Activated gamma-delta T cell treated with Interleukin-2 at 50 U/mL for 16 hours (primary cell): ENCODE measurements at places on chromosomes 1 and 21.
A peak's percentile ranks its signal among the peaks of the same experiment; 100 is the strongest.

GRCh38 chr1:215583185-215583749 is 16.2 kb downstream of the KCTD3 start:
- no peak for DNase-seq

GRCh38 chr1:3507636-3508275 is 53.3 kb downstream of the ARHGEF16 start:
- no peak for DNase-seq

DNA sequence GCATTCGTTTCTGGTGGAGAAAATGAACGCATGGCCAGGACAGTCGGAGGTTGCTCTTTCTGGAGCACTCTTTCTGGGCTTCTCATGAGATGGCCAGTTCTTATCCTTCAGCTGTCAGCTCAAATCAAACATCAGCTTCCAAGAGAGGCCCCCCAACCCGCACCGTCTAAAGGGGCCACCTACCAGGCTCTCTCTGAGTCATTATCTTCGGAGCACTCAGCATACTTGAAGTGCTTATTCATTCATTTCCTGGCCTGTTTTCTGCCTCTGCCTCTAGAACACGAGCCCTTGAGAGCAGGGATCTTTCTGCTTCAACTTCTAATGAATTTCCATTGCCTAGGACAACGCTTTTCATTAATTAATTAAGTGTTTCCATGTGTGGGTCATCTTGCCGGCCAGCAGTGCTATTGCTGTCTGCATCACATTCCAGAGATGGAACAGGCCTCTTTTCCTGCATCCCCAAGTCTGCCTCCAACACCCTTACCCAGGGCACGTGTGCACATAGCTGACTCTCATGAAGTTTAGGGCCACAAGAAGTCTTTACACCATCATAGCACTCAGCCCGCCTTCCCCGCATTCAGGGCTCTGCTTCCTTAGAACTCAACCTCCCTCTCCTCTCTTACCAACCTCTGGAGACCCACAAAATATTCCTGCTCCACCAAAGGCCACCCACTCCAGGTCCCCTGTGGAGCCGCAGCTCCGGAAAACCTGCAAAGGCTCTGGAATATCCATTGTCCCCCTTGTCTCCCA is 52.1 kb upstream of the LAPTM5 start:
- DNase-seq, result no peak

GRCh38 chr1:230188826-230189225 is 121.8 kb downstream of the GALNT2 start:
- no peak for DNase-seq

DNA sequence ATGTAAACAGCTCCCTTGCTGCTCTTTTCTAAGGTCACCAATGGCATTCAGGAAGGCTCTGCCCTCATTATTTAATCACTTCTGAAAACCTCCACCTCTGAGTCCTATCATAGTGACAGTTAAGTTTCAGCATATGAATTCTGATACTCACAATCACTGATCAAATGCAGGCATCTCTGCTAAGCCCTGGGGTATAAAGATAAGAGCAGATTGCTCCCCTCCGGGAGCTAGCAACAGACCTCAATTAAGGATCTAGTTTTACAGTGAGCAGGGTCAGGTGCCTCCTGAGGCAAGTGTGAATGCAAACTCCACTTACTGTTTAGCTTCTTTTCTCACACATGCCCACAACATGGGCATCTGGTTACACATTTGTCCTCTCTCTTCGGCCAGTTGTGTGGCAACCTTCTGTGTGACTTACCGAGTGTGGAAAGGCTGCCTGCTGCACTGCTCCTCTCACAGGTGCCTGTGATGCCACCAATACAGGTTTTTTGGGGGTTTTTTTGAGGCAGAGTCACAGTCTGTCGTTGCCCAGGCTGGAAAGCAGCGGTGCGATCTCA is 15.0 kb downstream of the IL10RB start:
- no peak for DNase-seq

GRCh38 chr1:166170726-166171125 is 3.9 kb upstream of the FAM78B start:
- no peak for DNase-seq

DNA sequence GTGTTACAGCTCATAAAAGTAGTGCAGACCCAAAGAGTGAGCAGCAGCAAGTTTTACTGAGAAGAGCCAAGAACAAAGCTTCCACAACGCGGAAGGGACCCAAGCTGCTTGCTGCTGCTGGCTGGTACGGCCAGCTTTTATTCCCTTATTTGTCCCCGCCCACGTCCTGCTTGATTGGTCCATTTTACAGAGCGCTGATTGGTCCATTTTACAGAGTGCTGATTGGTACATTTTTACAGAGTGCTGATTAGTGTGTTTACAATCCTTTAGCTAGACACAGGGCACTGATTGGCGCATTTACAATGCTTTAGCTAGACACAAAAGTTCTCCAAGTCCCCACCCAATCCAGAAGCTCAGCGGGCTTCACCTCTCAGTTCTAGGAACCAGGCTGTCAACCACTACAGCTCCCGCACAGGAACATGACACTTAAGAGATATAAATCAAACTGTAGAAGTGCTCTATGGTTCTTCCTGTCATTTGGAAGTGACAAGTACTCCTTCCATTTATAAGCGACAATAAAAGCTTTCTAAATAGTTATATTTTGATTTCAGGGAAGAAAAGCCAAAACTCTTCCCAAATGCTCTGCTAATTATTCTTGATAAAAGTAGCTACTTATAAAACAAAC is 28.5 kb downstream of the RNF115 start:
- no peak for DNase-seq

DNA sequence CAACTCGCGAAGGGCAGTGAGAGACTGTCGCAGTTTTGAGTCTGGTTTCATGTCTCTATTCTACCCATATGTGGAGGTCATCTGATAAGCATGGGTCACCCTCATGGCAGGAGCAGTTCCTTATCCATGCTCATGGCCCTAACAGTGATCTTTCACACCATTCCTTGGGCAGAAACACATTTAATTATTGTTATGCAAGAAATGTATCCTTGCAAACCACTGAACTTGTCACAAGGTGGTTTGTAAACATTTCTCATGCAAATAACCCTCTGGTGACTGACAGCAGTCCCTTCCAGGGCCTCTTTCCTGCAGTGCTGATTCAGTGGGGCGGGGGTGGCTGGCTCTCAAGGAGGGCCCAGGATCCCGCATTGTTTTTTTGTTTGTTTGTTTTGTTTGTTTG is 421.4 kb upstream of the RUNX1 start:
- DNase-seq, result no peak

GRCh38 chr1:93080179-93080823 is 1.2 kb downstream of the MTF2 start:
- DNase-seq, result no peak

DNA sequence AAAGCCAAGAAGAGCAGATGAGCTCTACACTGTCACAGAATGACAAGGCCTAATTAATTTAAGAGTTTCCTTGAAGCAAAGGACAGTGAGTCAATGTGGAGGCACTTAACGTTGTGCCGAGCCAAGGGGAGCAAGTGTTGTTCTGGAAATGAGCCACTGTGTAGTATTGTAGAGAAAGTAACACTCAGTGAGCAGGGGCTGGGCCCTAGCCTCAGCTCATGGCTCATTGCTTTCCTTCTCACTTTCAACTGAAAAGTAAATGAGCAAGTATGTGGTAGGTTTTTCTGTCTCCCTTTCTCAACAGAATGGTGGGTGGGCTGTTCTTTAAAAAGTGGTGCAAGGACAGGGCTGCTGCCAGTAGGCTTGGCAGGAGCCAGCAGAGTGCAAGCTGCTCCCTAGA is 11.8 kb upstream of the KIAA0040 start:
- no peak for DNase-seq

DNA sequence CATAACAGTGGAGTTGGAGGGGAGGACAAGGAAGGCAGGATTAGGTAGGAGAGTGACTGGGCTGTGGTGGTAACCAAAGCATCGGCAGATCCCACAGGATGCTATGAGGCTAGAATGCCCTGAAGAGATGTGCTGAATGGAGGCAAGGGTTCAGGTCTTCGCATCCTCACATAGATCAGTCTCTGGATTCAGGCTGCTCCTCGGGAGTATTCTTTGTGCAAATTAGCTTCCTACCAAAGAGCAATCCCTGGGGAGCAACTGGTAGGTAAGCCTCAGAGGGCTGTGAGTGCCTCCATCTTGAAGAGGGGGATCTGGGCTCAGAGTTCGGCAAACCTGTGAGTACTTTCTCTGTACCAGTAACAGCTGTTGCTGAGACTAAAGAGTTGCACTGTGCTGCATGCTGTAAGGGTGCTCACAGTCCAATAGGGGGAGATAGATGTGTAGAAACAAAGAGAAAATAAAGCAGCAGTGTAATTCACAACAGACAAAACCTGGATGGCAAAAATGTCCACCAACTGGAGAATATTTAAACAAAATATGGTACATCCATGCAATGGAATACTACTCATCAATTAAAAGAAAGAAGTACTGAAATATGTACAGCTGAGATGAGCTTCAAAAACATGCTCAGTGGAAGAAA is 322.4 kb upstream of the DEPDC1 start:
- no peak for DNase-seq

DNA sequence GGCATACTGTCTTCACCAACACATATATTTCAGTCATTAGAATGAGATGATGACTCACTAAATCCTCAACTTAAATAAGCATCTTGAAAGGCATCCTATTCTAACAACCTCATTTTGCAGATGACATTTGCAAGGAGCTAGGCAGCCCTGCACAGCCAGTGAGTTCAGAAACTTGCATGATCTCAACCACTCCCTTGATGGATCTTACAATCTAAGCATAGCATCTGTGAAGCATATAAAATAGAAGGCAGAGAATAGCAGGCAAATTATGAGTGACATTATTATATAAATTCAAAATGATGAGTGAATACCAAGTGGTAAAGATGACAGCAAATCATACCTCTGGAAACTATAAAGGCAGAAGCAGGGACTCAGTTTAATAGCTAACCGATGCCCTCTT is 31.6 kb downstream of the KRTAP20-3 start:
- DNase-seq, result no peak

GRCh38 chr1:171566467-171566866 is 55.6 kb upstream of the MYOCOS start:
- DNase-seq, result no peak

DNA sequence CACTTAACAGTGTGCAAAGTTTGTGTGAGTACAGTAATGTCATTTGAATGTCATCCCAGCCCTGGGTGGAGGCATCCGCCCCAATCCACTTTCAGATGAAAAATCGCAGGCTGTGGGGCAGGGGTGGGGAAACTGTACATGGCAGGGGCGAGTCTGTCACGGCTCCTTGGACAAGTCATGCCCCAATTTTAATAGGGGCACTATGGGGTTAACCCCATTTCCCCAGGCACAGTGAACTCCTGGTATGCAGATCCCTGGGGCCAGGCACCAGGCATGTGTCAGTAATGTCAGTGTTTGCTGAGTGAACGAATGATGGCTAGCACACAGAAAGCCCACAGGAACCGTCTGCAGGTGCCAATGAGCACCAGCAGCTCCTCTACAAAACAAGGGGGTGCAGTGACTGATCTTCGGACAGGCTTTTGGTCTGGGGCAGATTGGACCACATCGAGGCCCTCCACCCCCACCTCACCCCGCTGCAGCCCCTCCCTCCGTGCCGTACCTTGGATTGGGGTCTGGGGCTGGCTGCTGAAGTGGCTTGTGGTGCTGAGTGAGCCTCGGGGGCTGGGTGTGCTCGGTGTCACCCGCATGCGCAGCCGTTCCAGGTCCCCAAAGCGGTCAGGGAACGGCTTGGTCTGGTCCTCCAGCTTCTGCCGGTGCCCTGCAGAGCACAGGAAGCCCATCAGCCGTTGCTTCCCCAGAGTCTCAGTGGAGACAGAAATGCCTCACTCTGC is 23.2 kb downstream of the RUNX3 start:
- no peak for DNase-seq

- peak; percentile 87 for DNase-seq
Observed at GRCh38 chr1:154760469-154760933, 109.6 kb downstream of the KCNN3 start.

DNA sequence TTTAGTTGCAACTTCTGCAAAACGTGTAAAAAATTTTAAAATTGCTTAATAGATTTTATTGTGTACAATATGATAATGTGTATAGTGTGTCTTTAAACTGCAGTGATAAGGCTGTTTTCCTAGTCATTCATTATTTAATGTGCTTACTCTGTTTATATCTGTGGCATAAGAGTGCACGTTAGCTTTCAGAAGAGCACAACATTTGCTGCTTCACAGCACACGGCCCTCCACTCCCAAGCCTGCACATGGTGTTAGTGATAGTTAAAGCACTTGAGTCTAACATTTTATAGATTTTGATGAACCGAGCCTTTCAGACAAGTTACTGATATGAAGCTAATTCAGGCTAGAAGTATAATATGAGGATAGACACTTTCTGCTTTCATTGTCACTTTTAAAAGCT is 120.6 kb downstream of the ADGRL2 start:
- DNase-seq, result no peak

- DNase-seq, result no peak
Observed at GRCh38 chr21:46552865-46553379, 52.0 kb downstream of the S100B start.

GRCh38 chr21:15935530-15935929 is 205.7 kb downstream of the USP25 start:
- no peak for DNase-seq

- no peak for DNase-seq
Observed at GRCh38 chr1:118878661-118879060, 109.5 kb downstream of the TBX15 start.

DNA sequence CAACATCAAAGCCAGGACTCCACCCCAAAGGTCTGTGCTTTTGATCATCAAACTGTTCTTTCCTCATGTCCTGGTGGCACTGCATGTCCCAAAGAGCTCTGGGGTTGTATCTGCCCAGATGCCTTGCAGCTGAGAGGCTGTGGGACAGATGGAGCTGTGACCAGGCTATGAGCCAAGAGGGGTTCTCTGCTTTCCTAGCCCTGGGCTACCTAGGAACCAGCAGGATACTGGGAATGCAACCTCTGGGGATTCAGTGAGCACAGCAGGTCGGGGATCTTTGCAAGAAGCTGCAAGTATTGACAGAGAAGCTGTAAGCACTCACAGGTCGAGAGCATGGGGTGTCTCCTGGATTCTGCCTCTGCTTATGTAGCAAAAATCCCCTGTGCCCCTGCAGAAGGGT is 186.6 kb downstream of the GRIK3 start:
- DNase-seq, result no peak

- DNase-seq, result no peak
Observed at GRCh38 chr21:43912500-43912899, 47.5 kb downstream of the AGPAT3 start.

DNA sequence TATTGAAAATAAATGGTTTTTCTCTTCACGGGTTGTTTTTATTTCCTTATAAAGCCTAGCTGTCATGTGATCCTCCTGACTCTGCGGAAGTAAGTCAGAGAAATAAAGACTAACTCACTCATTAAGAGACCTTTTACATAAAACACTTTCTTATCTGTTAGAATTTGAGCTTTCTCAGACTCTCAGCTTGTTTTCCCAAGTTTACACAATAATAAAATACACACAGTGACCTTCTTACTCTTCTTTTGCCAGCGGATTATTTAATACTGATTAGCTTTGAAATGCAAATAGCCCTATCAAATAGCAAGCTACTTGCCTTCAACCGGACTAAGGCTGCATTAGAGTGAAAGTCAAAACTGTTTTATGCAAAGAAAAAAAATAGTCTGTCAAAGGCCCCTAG is 45.5 kb upstream of the CXADR start:
- DNase-seq, result no peak

DNA sequence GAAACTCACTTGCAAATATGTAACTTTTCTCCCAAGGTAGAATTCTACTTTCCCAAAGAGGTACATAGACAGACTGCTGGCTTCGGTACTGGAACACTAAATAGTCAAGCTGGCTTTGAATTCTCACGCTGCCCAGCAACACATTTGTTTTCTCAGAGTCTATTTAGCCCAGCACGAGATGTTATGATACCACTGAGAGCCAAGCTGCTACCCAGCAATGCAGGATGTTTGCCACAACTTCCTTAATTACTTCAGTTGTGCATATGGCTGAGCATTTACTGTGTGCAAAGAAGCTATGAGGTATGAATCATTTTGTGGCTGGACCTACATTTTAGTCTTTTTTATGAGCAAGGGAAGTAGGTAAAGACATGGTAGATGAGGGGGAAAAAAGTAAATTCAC is 793.2 kb downstream of the PLA2G4A start:
- DNase-seq, result no peak
